ENCODE measurements at places on chromosomes 5 and 9.
A peak's percentile ranks its signal among the peaks of the same experiment; 100 is the strongest.

GRCh38 chr5:156438076-156438475, 111.1 kb downstream of the SGCD start:
- peak; percentile 45 for DNase-seq

- no peak for DNase-seq
Observed at GRCh38 chr9:135513351-135513846, 7.8 kb upstream of the LCN1 start.

GRCh38 chr9:93267681-93268505, 84.0 kb downstream of the WNK2 start:
- no peak for DNase-seq

GRCh38 chr9:76526026-76526425, 67.0 kb downstream of the GCNT1 start:
- DNase-seq, result no peak

GRCh38 chr9:742914-743589, 98.4 kb upstream of the DMRT1 start:
- DNase-seq, result no peak

All from NCI-H2171 treated with DMSO at 0.1 percent for 48 hours (cell line).